ENCODE measurements at places on chromosomes 2 and 18.

- H3K27ac ChIP-seq = no peak overlapping the region
- H3K4me1 ChIP-seq = no peaks in the 10 kb centered on the region
- no peaks in the 10 kb centered on the region for H3K36me3 ChIP-seq
Measured at GRCh38 chr2:47187069-47187468, 32.0 kb upstream of the STPG4 start.

- no peak overlapping the region for H3K27ac ChIP-seq
- DNase-seq = no peak
- H3K36me3 ChIP-seq = no peaks in the 10 kb centered on the region
- no peak overlapping the region for H3K4me3 ChIP-seq
- H3K4me1 ChIP-seq = peaks cover 64% of the 10 kb centered on the region
Measured at GRCh38 chr2:101817481-101817880, 120.0 kb downstream of the MAP4K4 start.

- H3K4me3 ChIP-seq = no peak overlapping the region
- DNase-seq = no peak
- no peaks in the 10 kb centered on the region for H3K36me3 ChIP-seq
- H3K4me1 ChIP-seq = no peaks in the 10 kb centered on the region
- no peak overlapping the region for H3K27ac ChIP-seq
- no peaks in the 10 kb centered on the region for H3K27me3 ChIP-seq
Measured at GRCh38 chr2:96085541-96086355, 30.6 kb downstream of the ADRA2B start.

DNA sequence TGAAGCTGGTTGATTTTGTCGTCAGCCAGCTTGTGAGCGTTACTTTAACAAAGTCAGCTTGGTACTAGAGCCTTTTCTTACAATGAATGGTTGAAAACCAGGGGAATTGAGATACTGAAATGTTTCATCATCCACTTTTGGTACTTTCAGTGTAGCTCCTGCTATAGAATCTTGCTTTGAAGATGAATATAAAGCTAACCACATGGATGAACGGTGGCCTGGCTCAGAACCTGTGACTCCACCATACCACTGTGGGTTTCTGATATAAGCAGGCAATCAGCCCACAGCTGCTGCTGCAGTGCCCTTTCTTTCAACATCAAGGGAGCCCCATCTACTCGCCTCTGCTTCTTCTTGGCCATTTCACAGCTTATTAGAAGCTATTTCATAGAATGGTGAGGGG, 53.2 kb upstream of the GPR45 start:
- H3K27ac ChIP-seq = no peak overlapping the region

- no peak for DNase-seq
- H3K36me3 ChIP-seq = peaks cover 11% of the 10 kb centered on the region
- no peak overlapping the region for H3K4me3 ChIP-seq
- H3K27me3 ChIP-seq = no peaks in the 10 kb centered on the region
Measured at GRCh38 chr2:69625078-69625795, 18.3 kb downstream of the AAK1 start.

- peaks cover 7% of the 10 kb centered on the region for H3K27me3 ChIP-seq
- DNase-seq = no peak
- H3K4me1 ChIP-seq = no peaks in the 10 kb centered on the region
- no peak overlapping the region for H3K4me3 ChIP-seq
- H3K36me3 ChIP-seq = no peaks in the 10 kb centered on the region
- no peak overlapping the region for H3K27ac ChIP-seq
Measured at GRCh38 chr2:239522002-239522739, 121.4 kb upstream of the HDAC4 start.

DNA sequence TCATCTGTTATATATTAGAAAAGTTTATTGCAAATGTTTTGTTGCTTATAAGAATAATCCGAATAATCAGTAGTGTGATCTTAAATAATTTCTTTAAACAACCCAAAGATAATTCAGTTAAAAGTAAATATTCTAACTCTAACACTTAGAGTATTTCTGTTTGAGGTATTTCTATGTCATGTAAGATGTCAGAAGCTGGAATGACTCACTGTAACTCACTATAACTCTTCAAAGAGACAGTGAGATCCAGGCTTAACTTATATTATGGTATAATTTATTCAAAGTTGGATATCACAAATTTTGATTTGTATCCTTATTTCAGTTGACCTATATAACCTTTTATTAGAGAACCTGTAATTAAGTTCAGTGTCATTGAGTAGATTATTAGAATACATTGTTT, 6.9 kb downstream of the MBD5 start:
- no peaks in the 10 kb centered on the region for H3K27me3 ChIP-seq
- peaks cover 31% of the 10 kb centered on the region for H3K4me1 ChIP-seq
- no peak for DNase-seq
- H3K27ac ChIP-seq = no peak overlapping the region

DNA sequence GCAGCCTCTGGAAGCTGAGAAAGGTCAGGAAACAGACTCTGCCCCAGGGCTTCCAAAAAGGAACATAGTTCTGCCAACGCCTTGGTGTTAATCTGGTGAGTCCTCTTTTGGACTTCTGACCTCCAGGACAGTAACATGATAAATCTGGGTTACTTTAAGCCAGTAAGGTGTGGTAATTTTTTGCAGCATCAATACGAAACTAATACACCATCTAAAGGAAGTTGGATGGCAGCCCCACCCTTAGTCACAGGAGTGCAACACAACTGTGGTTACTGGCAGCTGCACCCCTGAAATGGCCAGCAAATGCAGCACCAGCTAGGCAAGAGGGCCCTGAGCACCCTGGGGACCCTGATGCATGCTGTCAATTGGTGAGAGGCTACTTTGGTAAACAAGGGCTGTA, 25.8 kb downstream of the CREG2 start:
- peak; percentile 21 for DNase-seq
- H3K27ac ChIP-seq = no peak overlapping the region
- H3K27me3 ChIP-seq = no peaks in the 10 kb centered on the region

- no peaks in the 10 kb centered on the region for H3K27me3 ChIP-seq
- DNase-seq = no peak
- H3K4me1 ChIP-seq = peaks cover 29% of the 10 kb centered on the region
- H3K4me3 ChIP-seq = no peak overlapping the region
Measured at GRCh38 chr2:148049284-148049683, 28.4 kb downstream of the MBD5 start.

- peaks cover 81% of the 10 kb centered on the region for H3K4me1 ChIP-seq
- no peak overlapping the region for H3K4me3 ChIP-seq
- H3K27me3 ChIP-seq = no peaks in the 10 kb centered on the region
- H3K36me3 ChIP-seq = peaks cover 16% of the 10 kb centered on the region
- no peak for DNase-seq
Measured at GRCh38 chr2:191197096-191197495, 46.3 kb upstream of the STAT4 start.

DNA sequence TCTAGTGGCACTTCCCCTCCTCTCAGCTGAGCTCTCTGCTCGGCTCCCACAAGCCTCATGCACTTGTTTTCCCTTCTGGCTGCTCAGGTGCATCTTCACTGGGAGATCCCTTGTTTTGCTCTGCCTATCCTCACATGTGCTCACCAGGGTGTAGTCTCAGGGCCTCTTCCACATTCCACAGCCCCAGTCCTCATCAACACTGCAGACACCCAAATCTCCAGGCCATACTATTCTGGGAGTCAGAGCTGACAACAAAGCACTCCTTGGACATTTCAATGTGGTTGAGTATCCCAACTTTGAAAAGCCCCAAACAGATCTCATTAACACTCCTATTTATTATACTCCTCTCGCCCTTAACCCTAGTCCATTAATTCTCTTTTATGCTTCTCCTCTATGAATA, 71.3 kb downstream of the CCDC93 start:
- no peaks in the 10 kb centered on the region for H3K4me1 ChIP-seq
- DNase-seq = no peak
- H3K27me3 ChIP-seq = no peaks in the 10 kb centered on the region
- H3K36me3 ChIP-seq = peaks cover 33% of the 10 kb centered on the region

DNA sequence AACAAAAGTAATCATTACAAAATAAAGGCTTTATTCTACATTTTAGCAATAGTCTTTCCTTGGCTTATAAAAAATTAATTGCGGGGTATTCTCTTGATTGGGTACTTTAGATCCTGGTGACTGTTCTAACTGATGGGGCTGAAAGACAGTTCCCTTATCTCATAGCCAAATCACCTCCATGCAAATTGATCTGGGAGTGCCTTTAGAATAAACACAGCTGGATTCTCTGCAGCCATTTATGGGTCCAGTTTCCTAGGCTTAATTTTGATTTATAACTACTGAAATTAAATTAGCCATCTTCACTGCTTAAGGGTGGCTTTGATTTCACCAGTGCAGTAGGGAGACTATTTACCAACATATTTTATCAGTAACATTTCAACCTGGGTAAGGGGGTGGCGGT, 337.1 kb downstream of the NRXN1 start:
- no peaks in the 10 kb centered on the region for H3K27me3 ChIP-seq
- no peak overlapping the region for H3K4me3 ChIP-seq
- H3K36me3 ChIP-seq = no peaks in the 10 kb centered on the region

DNA sequence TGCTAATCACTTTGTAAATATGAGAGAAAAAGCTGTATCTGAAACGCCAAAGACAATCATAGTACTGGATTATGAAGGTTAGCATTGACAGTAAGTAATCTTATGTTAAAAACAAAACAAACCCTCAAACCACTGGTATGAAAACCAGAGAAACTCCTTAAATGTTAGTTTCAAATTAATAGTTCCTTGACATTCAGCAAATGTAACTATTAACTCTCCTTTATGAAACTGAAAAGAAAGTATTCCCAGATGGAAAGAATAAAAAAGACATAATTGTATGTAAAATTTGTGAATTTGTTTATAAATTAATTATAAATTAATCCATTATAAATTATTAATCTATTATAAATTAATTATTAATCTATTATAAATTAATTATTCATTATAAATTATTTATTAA, 12.3 kb downstream of the FASTKD1 start:
- H3K27ac ChIP-seq = peak overlapping the region; percentile 94
- H3K4me1 ChIP-seq = no peaks in the 10 kb centered on the region
- peaks cover 5% of the 10 kb centered on the region for H3K36me3 ChIP-seq
- DNase-seq = no peak

DNA sequence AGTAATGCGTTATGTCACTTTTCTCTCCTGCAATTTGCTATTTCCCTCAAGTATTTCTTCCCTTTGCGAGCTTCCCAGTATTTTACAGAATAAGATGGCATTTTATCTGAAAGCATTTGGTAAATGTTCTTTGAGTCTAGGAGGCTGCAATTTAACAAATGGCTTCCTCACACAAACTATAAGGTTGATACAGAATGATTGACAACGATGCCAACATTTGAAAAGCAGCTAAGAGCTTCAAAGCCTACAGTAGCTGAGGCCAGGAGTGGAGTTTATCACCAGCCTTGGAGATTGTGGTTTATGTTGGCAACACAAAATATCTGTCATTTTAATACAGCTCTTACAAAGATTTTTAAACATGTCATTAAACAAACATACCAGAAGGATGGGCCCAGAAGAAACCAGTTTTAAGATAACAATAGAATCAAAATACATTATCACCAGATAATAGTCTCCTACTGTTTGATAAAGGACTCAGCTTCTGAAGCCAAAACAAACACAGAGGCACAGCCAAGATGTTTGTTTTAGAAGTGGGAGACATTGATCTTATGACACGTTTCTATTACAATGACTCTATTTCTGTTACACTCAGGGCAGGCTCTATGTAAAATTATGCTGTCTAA, 711.4 kb upstream of the ACVR2A start:
- H3K27me3 ChIP-seq = peaks cover 8% of the 10 kb centered on the region
- H3K4me1 ChIP-seq = no peaks in the 10 kb centered on the region
- H3K27ac ChIP-seq = no peak overlapping the region
- no peak overlapping the region for H3K4me3 ChIP-seq
- DNase-seq = no peak

- peaks cover 7% of the 10 kb centered on the region for H3K4me1 ChIP-seq
- no peak overlapping the region for H3K4me3 ChIP-seq
- no peaks in the 10 kb centered on the region for H3K36me3 ChIP-seq
- no peak overlapping the region for H3K27ac ChIP-seq
- no peaks in the 10 kb centered on the region for H3K27me3 ChIP-seq
- DNase-seq = no peak
Measured at GRCh38 chr2:57552885-57553284, 493.7 kb upstream of the VRK2 start.

GRCh38 chr2:8984157-8984556, 19.3 kb downstream of the MBOAT2 start:
- H3K4me3 ChIP-seq = no peak overlapping the region
- no peaks in the 10 kb centered on the region for H3K4me1 ChIP-seq
- H3K36me3 ChIP-seq = no peaks in the 10 kb centered on the region
- peaks cover 7% of the 10 kb centered on the region for H3K27me3 ChIP-seq
- DNase-seq = no peak

DNA sequence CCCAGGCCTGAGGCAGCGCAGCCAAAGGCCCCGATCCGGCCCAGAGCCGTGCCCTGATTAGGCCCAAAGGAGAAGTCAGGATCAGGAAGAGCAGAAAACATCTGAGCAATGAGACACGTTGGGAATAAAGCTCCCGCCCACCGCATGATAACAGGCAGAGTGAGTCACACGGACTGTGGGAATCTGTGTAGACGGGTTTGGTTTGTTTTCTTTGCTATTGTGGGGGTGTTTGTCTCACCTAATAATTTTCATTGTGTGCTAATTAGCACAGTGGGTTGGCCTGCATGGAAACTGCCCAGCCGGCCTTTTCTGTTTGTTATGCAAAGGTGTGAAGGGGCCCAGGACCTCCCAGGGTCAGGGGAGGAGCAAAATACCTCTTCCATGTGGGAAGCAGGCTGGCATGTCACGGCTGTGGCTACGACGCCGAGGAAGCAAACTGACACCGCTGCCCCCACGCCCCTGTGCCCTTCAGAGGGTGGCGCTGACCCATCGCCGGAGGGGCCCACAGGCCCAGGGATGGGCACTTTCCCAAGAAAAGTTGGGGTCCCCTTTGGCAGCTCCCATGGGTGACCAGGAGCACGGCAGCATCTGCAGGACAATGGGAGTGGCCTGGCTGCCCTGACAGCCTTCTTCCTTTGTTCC, 68.4 kb upstream of the CTDP1 start:
- DNase-seq = no peak
- no peaks in the 10 kb centered on the region for H3K4me1 ChIP-seq
- no peak overlapping the region for H3K4me3 ChIP-seq
- H3K27ac ChIP-seq = no peak overlapping the region
- H3K36me3 ChIP-seq = no peaks in the 10 kb centered on the region

DNA sequence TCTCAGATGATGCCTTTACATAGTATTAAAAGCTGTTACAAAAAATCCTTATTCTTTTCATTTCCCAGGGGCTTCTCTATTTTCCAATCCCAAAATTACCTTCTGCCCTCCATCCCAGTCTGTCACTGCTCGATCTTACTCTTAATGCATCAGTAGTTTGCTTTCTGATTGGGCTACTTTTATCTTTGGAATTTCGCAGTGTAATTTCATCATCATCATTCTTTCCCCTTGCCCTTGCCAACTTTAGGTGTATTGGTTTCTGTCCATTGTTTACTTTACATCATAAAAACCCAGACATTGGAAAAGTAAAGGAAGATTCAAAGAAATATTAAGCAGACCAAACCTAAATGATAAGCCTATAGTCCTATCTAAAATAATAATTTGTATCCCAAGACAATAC, 457.2 kb downstream of the PIK3C3 start:
- H3K27ac ChIP-seq = no peak overlapping the region
- no peak overlapping the region for H3K4me3 ChIP-seq
- no peaks in the 10 kb centered on the region for H3K36me3 ChIP-seq
- DNase-seq = no peak
- H3K4me1 ChIP-seq = no peaks in the 10 kb centered on the region
- no peaks in the 10 kb centered on the region for H3K27me3 ChIP-seq

GRCh38 chr2:202278944-202279343, 13.4 kb downstream of the NOP58 start:
- peaks cover 22% of the 10 kb centered on the region for H3K36me3 ChIP-seq
- peak overlapping the region; percentile 83 for H3K4me3 ChIP-seq
- H3K4me1 ChIP-seq = peaks cover 61% of the 10 kb centered on the region
- H3K27ac ChIP-seq = peak overlapping the region; percentile 99
- H3K27me3 ChIP-seq = no peaks in the 10 kb centered on the region
- DNase-seq = no peak

All from activated T-cell treated with anti-CD3 and anti-CD28 coated beads, Interleukin-2, amount 50 U/mL, for 72 hours (primary cell).